ENCODE measurements at places on chromosomes 6 and 20.

DNA sequence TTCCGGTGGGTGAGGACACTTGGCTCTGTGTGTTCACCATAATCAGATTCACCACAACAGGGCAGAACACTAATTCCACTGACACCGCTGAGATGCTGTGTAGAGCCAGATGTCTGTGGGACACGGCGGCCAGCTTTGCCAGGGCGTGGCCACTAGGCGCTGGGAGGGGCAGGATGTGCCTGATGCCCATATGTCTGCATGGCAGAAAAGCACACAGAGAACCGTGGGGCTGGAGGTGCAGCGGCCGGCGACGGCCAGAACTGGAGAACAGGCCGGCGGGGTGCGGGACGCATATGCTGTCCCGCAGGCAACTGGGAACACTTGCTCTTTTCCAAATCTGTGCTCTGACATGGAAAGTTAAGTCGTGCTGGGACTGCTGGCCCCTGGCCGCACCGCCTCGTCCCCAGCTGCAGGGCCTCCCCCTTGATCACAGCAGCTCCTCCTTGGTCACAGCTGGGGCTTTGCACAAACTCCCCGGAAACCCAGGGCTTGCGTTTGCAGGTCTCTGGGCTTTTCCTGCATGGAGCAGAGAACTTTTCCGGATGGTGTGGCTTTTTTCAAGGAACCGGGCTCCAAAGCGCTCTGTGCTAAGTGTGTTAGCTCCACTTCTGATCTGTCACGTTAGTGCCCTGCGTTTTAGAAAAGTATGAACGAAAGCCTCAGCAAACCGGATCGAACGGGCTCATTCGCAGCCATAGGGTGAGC, 31.1 kb downstream of the NTSR1 start:
- DNase-seq, result peak; percentile 57

GRCh38 chr20:13382786-13383185, 161.7 kb downstream of the ISM1 start:
- no peak for DNase-seq

GRCh38 chr6:152391179-152391880, 245.8 kb downstream of the SYNE1 start:
- no peak for DNase-seq

GRCh38 chr6:46234156-46234556, 63.4 kb upstream of the ENPP5 start:
- no peak for DNase-seq

GRCh38 chr6:119132261-119132981, 54.0 kb upstream of the FAM184A start:
- no peak for DNase-seq

DNA sequence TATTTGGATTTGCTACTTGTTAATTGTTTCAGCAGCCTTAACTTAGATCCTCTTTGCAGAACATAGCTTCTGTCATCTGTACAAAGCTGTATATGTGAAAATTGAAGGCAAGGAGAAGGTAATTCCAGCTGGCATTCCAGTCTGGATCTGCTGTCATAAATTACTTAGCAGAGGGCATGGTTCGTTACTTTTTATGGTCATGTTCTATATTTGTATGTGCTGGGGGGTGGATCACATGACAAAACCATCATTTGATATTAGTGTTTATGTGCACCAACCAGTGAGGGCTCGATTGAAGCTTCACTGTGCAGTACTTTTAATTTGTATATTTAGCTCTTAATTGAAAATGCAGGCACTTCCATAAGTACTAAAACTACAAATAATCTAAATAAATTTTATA, 80.2 kb downstream of the CAP2 start:
- no peak for DNase-seq

DNA sequence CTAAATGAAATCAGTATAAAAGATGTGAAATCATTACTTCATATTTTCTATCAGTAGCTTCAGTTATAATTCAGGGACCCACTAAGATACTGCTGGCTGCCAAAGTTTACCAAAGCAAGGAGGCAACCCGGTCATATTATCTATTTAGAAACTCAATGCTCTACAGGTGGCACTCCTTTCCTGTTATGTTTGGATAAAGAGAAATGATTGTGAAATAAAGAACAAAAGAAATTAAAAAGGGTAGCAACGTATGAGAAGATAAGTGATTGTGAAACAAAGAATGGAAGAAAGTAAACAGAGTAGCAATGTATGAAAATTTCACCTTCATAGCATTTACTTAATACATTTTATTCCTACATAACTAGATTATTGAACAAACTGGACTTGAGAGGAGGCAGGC, 45.2 kb downstream of the RSPH3 start:
- no peak for DNase-seq

All from stimulated activated CD8-positive, alpha-beta memory T cell treated with anti-CD3 and anti-CD28 coated beads, Interleukin-4, amount 100 ng/mL, for 48 hours (primary cell).